ENCODE measurements at places on chromosomes 6 and 20.
A peak's percentile ranks its signal among the peaks of the same experiment; 100 is the strongest.

GRCh38 chr6:139146317-139146726 is 11.4 kb downstream of the HECA start:
- DNase-seq: no peak

DNA sequence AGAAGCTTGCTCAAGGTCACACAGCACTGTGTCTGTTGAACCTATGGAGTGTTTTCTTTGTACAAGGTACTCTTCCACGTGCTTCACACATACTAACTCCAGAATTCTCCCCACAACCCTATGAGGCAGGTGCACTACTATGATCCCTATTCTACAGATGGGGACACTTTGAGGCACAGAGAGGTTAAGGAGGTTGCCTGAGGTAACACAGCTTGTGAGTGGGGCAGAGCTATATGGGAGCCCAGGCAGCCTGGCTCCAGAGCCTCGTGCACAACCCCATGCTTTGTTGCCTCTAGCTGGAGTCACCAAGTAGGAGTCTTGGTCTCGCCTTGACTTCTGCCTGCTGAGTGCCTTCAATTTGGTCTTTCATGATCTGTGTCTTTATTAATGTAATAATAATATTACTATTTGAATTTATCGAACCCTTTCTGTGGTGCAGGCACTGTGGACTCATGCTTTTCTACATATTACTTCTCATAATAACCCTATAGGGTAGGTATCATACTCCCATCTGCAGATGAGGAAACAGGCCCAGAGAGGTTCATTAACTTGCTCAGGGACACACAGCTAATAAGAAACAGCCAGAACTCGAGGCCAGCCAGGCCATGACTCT is 13.3 kb upstream of the SPDEF start:
- no peak for DNase-seq

DNA sequence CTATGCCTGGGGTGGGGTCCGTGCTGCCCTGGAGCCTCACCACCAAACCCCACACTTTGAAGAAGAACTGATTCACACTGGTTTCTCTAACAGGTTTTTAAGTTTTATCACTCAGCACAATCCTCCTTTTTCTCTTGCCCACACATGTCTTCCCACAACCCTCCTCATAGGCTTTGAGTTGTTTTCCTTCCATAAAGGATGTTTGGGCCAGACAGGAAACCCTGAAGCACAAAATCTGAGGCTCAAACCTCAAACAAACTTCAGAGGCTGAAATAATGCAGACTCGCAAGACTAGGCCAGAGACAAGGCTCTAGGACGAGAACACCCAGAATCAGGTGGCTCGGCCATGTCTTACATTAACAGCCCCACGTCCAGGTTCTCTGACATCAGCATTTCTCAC is 35.3 kb downstream of the EZR start:
- DNase-seq: no peak

- peak; percentile 17 for DNase-seq
Measured at GRCh38 chr6:157688960-157689599, 134.0 kb upstream of the SNX9 start.

- no peak for DNase-seq
Measured at GRCh38 chr20:51641866-51642265, 99.3 kb upstream of the NFATC2 start.

DNA sequence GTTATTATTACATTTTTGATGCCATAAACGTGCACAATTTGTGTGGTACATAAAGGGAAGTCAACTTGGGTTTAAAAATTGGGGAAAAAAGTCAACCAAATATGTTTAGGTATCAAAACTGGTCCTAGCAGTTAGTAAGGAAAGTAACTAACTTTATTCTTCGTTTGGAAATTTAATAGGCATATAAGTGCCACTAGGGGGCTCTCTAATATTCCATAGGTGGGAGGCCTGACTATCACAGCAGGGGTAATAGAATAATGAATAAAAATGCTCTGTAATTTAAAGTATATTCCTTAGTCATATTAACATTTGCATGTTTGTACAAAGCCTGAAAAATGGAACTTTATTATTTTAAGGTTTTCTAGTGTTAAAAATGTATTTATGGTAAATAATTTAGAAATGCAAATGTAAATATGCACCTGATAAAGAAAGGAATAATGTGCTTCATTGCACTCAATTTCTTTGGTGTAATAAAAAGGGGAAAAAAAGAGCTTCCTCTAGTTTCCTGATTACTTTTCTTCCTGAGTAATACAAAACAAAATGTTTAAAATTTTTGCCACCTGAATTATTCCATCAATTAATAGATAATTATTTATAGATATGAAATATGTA is 125.7 kb upstream of the HDAC2 start:
- peak; percentile 47 for DNase-seq

- no peak for DNase-seq
Measured at GRCh38 chr6:140599916-140600315, 1225.5 kb upstream of the CITED2 start.

- DNase-seq: no peak
Measured at GRCh38 chr6:72102561-72102960, 216.2 kb downstream of the RIMS1 start.

- no peak for DNase-seq
Measured at GRCh38 chr6:79134699-79135474, 56.8 kb upstream of the PHIP start.

DNA sequence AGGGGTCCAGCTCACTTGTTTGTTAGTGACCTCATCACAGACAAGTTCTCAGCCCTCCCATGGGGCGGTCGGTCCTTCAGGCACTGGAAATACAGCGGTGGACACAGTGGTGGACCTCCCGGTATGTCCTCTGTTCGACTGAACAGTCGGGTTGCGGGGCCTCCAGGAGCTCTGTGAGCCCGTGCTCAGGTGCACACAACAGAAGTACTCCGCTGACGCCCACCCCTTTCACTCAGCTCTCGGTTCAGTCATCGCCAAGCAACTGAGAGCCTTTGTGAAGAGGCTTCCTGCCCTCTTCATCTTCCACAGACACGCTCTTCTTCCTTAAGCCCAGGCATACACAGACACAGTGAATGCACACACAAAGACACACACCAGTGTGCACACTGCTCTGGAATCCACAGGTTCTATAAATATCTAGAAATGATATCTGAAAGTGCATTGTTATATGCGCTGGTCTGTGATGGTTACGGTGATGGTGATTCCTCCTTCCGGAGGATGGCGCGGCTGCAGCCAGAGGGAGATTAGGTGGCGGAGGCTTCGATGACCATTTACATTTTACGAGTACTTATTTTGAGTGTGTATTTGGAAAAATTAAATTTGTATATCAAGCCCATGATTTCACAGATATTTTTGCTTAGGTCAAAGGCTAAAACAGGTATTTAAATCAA is 46.8 kb upstream of the BHLHE23 start:
- no peak for DNase-seq

DNA sequence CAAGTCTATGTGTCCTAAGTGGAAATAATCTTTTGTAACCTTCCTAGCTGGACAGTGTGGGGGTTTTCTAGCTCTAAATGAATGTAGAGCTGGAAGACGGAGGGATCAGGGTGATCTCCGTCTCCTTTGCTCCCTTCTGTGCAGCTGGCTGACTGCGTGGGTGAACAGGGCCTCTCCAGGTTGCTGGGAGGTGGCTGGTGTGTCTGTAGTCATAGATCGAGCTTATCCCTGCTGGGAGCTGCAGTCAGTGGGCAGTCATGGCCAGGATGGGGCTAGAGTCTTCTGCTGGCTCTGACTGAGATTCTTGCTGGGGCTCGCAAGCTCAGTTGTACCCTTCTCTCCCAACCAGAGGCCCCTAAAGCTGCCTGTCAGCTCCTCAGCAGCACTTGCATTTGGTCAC is 6.4 kb downstream of the SEC23B start:
- DNase-seq: no peak

DNA sequence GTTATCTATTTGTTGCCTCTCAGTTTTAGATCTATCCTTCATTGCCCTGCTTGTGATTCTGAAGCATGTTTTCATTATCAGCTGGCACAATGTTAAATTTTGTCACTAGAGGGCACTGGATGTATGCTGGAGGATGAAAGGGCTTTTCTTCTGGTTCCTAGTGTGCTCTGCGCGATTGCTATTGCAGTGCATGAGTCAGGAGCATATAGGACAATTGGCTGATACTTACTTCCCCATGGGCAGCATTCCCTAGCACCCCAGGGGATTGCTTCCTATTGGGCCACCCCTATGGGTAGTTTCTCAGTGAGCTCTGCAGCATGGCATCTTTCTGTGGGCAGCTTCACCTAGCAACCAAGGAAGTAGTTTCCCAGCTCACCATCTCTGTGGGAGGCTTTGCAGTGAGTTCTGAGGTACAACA is 280.3 kb upstream of the SYNCRIP start:
- peak; percentile 53 for DNase-seq

- peak; percentile 65 for DNase-seq
Measured at GRCh38 chr6:121437851-121438651, 2.6 kb downstream of the GJA1 start.

- peak; percentile 51 for DNase-seq
Measured at GRCh38 chr6:125367036-125367782, 65.4 kb upstream of the HDDC2 start.

DNA sequence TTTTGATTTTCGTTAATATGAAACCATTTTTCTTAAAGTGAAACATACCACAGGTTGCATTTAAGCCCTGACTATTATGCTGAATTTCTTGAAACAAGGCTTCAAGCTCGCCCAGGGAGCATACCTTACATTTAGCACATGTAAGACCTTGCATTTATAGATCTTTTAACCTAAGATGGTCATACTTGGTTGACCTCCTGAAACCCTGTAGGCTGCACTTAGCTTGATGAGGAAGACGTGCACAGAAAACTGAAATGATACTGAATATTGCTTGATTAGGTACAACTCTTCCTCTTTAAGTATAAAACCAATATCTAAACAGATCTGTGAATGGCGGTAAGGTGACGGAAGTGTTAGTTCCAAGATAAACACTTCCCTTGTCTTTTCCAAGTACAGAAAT is 82.2 kb downstream of the CTNNBL1 start:
- DNase-seq: no peak

GRCh38 chr6:155340464-155341129 is 26.3 kb upstream of the TFB1M start:
- peak; percentile 59 for DNase-seq

DNA sequence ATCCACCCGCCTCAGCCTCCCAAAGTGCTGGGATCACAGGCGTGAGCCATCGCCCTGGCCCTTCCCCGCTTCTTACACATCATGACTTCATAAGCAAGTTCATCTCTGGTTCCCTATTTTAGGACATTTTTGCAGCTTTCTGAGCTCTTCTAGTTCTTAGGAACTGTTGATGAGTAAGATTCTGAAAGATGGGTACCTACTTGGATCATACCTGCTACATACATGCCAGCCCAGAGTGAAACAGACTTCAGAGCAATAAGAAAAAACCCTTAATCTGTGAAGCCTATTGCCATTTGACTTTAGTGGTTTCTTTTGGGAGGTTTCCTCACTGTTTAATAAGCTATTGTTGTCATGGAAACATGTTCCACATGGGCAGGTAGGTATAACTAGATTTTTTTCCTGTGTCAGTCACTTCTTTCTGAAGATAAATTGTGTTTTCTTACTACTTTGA is 27.9 kb upstream of the TMEM217 start:
- DNase-seq: no peak

GRCh38 chr6:35376281-35376680 is 33.9 kb downstream of the PPARD start:
- no peak for DNase-seq

- no peak for DNase-seq
Measured at GRCh38 chr20:40233406-40233805, 455.6 kb downstream of the MAFB start.

DNA sequence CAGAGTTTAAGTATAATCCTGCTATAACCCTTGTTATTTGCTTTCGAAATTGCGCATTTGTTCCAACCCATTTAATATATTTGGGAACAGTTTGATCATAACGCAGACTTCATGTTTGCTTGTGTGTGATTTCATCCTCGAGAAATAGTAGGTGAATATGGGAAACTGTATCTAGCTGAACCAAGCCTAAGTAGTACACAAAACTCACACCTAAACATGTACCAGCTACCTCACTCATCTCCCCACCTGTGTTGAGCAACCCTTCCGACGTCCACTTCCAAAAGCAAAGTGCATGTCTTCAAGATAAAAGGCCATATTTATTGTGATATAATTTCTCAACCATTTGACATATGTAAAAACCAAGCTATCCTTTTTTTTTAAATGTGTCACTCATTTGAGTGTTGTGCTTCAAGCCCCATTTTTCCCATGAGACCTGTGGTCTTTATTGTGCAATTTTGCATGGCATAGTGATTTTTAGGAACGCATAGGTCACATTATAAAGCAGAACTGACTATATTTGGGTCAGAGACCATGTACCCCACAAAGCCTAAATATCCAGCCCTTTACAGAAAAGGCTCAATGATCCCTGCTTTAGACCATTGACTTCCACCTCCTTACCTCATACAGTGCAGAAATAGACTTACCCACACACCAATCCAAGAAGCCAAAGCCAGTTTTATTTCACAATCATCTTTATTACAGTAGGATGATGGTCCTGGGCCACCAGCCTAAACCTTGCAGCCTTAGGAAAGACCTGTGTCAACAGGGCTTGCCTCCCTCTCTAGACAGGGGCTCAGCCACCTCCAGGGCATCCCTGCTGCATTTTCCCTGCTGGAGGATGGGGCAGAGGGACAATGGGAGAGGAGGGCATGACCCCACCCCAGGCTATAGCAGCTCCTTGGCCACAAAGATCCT is 7.1 kb downstream of the CCND3 start:
- no peak for DNase-seq

DNA sequence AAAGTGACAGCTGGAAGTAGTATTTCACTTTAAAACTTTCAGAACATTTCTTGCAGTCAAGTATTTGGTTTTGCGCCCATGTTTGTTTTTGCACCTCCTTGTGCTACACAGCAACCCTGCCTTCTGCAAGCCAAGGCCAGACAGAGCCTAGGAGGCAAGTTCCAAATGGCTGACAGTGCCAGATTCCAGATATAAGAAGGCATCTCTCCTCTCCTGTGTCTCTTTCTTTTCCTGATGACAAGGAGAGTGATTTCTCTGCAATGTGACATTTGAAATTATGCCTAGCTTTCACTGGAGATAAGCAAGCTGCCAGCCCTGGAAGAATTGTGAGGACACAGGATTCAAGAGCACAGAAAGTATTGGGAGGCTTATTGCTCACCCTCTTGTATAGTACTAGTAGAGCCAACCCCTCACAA is 149.1 kb upstream of the TENT5A start:
- DNase-seq: peak; percentile 72

DNA sequence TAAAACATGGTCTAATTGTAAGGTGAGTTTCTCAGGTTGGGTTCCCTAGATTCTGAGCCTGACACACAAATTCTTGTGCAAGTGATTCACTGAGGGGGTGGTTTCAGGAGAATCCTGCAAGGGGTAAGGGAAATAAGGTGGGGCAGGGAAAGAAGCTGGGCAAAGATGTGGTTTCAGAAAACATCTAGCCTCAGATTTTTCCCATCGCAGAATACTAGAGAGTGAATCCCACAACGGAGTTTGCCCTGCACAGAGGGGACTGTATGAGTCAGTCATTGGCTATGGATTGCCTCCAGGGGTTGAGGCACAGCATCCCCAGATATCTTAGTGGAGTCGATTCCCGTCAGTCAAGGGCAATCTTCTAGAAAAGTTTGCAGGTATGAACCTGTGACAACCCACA is 65.2 kb downstream of the PRL start:
- DNase-seq: no peak

- no peak for DNase-seq
Measured at GRCh38 chr6:119942078-119942752, 592.7 kb upstream of the MAN1A1 start.
